ENCODE measurements at places on chromosomes 6 and 20.

DNA sequence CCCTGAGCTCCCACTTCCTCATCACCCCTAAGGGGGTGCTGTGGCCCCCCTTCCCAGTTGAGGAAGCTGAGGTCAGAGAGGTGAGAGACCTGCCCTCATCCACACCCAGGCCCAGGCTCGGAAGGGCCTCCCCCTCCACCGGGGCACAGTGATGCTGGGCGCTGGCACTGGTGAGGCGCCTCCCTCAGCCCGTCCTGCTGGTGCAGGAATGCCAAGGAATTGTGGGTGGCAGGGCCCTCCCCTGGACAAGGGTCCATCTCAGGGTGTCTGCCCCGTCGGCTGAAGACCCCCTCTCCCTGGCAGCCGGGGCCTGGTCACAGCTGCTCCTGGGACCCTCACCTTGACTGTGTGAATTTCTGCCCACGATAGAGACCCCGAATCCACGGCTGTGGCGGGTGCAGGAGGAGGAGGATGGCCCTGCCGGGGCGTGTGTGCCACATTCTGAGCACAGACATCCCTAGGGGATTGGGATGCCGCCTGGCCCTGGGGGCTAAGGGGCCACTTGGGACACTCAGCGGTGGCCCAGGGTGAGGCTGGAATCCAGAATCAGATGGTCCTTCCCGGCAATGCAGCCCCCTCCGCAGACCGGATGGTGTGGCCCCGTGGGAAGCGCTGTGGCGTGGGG is 70.2 kb upstream of the GATA5 start:
- no peak for DNase-seq

GRCh38 chr6:78611102-78611620 is 256.2 kb upstream of the IRAK1BP1 start:
- DNase-seq: no peak

GRCh38 chr6:138454981-138455706 is 44.1 kb downstream of the NHSL1 start:
- DNase-seq: no peak

- no peak for DNase-seq
These were observed 4.6 kb downstream of the XKR7 start for GRCh38 chr20:31972471-31973021.

DNA sequence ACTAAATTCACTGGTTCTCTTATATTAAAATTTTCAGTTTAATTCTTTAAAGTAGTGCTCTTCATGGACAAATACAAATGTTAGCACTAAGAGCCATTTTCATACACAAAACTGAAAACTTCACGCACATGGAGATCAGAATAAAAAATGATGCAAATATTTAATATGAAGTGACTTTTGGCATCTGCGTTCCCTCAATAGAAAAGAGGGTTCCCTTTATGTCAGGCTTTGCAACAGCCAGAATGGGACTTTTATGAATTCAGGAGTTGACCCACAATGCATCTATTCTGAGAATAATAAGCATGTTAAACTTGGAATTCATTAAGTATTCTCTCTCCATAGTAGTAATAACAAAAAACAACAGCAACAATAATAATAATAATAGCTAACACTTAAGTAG is 125.8 kb downstream of the INSM1 start:
- no peak for DNase-seq

Data from C1 segment of cervical spinal cord (tissue), 14 donors.